ENCODE measurements at places on chromosomes 6 and 20.

- DNase-seq, result no peak
These were observed 21.9 kb downstream of the NCOA7 start for GRCh38 chr6:125812394-125813292.

GRCh38 chr20:44020406-44021148 lies 105.9 kb downstream of the TOX2 start:
- DNase-seq, result no peak

GRCh38 chr6:29981211-29981812 lies 39.0 kb downstream of the HLA-A start:
- no peak for DNase-seq

GRCh38 chr6:135268740-135269139 lies 87.6 kb downstream of the MYB start:
- no peak for DNase-seq

GRCh38 chr6:163120223-163120622 lies 294.3 kb upstream of the QKI start:
- no peak for DNase-seq

DNA sequence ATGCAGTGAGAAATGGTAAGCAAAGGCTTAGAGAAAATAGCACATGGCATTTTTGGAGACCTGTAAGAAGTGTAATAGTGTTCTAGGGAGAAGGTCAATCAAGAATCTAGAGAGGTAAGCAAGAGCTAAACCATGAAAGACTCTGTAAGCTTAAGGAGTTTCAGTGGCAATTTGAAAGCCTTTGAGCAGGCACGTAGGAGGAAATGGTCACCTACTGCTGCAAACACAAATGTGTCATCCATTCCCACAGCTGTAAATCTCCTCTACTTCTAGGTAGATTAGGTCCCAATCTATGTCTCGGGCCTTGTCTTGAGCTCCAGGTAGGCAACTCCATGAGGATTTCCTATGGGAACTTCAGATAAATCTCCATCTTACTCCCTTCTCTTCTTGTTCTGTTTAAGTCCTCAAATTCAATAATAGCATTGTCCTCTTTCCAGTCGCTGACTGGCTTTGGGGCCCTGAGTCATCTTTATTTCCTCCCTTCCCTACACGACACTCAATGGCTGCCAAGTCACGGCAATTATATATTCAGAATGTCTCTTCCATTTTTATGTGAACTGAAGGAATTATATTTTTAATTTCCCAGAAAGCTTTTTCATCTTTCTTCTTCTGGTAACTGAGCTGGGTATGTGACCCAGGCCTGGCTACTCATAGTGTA lies 24.2 kb upstream of the PAQR8 start:
- no peak for DNase-seq

- peak; percentile 61 for DNase-seq
These were observed 1.1 kb downstream of the RNF114 start for GRCh38 chr20:49937027-49937929.

DNA sequence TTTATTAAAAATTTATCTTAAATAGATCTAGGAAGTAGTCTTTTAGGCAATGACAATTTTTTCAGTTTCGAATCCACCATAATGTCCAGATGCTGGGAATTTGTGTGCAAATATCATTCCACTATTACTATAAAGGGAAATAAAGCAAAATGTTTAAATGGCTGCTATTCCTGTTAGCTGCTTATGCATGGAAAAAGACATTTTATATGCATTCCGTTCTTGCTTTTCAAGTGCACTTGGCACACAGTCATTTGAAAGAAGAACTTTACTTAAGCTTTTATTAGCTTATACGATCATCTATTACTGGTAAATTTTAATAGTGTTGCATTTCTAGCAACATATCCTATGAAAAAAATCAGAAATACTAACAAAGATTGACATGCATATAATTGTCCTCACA lies 42.0 kb downstream of the PRL start:
- DNase-seq, result no peak

Measured in renal cortex interstitium (tissue), 15 donors.